ENCODE measurements at places on chromosomes 12 and 14. TPM values are rescaled to one million over a fixed set of nuclear protein-coding genes. Genes with fewer than 3 reads are reported as not detected.
A peak's percentile ranks its signal among the peaks of the same experiment; 100 is the strongest.

- DNase-seq: no peak
- peaks cover 4% of the 10 kb centered on the region for H3K4me1 ChIP-seq
- H3K36me3 ChIP-seq: no peaks in the 10 kb centered on the region
Observed at GRCh38 chr12:69150083-69150795, 89.1 kb upstream of the CPSF6 start.

GRCh38 chr14:61147831-61148549, 133.1 kb downstream of the TMEM30B start:
- no peak overlapping the region for H3K27ac ChIP-seq
- H3K27me3 ChIP-seq: no peaks in the 10 kb centered on the region
- no peak overlapping the region for H3K4me3 ChIP-seq

GRCh38 chr12:6263931-6264330, 46.6 kb upstream of the PLEKHG6 start:
- no peaks in the 10 kb centered on the region for H3K36me3 ChIP-seq
- H3K27ac ChIP-seq: no peak overlapping the region
- H3K4me3 ChIP-seq: no peak overlapping the region

DNA sequence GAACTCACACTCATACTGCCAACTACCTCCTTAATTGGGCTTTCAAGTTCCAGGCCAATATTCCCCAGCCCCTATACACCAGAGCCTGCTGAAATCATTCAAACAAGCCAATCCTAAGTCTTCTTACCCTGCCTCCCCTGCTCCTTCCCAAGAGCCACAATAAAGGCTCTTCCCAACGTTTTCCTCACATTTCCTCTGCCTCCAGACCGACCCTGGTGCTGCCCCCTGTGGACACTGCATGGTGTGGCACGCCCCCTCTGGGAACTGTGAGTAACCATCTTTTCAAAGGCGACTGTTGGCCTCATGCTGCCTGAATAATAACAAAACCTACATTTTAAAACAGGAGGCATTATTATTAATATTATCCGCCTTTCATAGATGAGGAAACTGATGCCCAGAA, 111.6 kb upstream of the NOS1 start:
- H3K4me3 ChIP-seq: no peak overlapping the region
- peak; percentile 46 for DNase-seq
- no peaks in the 10 kb centered on the region for H3K36me3 ChIP-seq
- no peak overlapping the region for H3K27ac ChIP-seq

The LRRK2 gene
- total RNA-seq: 0.07 TPM

Data from Karpas-422 (cell line).